ENCODE measurements at places on chromosomes 2 and 18.

- DNase-seq = no peak
Measured at GRCh38 chr2:18440141-18440661, 120.3 kb downstream of the RDH14 start.

DNA sequence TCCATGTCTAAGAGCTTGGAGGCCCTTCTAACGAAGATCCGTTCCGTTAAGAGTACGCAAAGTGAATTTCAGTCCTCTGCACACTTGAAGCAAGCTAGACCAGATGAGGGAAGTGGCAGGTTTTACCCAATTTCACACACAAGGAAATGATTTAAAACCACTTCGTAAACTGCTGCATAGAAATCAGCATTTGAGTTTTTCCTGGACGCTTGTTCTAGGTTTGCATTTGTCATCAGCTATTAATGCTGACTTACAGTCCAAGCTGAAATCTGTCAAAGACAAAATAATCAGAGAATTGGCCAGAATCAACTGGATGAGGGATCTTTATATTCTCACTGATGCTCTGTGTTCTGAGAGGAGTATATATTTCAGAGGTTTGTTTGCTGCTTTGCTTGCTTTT lies 117.6 kb upstream of the RASGRP3 start:
- no peak for DNase-seq

GRCh38 chr18:10121786-10122515 lies 208.1 kb downstream of the VAPA start:
- no peak for DNase-seq

DNA sequence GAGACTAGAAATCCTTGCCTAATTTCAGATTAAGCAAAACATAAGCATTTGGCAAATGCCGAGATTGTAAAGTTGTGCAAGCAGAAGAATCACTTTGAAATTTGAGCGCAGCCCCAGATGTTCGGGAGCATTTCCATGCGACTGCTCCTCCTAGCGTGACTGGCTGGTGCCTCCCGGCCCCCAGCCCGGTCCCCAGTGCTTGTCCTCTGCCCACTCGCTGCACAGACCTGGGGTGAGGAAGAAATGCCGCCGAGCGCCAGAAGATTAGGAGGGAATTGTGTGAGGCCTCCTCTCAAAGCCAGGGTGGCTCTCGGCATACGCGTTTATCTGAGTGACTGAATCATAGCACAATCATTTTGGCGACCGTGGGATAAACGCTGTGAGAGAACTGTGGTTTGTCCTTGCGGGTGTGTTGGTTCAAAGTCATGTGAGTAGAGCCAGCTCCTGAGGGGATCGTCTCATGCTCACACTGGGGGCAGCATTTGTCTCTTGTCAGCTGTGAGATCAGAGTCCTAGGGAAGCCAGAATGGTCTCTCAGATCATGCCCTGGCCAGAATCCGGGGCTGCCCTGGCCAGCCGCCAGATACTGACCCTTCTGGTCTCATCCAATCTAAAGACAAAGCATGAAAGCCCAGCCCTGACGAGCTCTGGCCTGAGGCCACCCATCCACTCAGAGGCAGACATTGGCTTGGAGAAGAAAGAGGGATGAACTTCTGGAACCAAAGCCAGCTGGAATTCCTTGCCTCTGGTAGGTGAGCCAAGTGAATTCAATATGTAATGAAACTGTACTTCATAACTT lies 189.3 kb downstream of the SH3RF3 start:
- DNase-seq = no peak

DNA sequence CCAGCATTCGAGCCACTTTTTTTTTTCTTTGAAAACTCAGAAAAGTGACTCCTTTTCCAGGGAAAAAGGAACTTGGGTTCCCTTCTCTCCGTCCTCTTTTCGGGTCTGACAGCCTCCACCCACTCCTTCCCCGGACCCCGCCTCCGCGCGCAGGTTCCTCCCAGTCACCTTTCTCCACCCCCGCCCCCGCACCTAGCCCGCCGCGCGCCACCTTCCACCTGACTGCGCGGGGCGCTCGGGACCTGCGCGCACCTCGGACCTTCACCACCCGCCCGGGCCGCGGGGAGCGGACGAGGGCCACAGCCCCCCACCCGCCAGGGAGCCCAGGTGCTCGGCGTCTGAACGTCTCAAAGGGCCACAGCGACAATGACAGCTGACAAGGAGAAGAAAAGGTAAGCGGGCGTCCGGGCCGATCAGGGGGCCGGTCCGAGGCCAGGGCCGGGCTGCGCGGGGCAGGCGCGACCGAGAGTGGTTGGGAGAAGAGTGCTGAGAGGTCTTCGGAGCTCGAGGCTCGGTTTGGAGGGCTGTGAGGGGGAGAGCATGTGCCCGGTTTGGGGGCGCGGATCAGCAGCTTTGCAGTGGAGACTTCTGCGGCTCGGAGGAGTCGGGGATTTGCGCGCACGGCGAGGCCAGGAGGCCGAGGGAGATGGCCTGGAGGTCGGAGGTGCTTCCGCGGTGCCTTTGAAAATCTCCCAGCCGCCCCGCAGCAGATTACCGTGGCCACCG lies 502 bp downstream of the EPAS1 start:
- DNase-seq = peak; percentile 83

GRCh38 chr18:47215554-47216138 lies 35.8 kb downstream of the SKOR2 start:
- DNase-seq = peak; percentile 26

- no peak for DNase-seq
Measured at GRCh38 chr2:63737081-63737751, 104.5 kb upstream of the UGP2 start.

GRCh38 chr2:46695283-46695682 lies 215.9 kb downstream of the TMEM247 start:
- DNase-seq = peak; percentile 64

DNA sequence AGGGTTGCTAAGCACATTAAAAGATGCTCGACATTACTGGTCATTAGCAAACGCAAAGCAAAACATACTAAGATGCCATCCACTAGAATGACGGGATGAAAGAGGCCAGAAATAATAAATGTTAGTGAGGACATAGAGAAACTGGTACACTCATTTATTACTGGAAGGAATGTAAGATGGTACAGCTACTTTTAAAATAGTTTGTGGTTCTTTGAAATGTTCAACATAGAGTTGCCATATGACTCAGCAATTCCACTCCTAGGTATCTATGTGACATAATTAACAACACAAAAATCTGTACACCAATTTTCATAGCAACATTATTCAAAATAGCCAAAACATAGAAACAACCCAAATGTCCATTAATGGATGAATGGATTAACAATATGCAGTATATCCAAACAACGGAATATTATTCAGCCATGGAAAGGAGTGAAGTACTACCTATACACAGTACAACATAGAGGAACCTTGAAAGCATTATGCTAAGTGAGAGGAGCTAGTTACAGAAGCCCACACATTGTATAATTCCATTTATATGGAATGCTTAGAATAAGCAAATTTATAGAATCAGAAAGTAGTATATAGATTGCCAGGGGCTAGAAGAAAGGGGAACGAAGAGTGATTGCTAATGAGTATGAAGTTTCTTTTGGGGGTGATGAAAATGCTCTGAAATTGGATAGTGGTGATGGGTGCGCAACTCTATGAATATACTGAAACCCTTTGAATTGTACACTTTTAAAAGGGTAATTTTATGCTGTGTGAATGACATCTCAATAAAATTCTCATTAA lies 61.9 kb upstream of the IL1R1 start:
- DNase-seq = no peak

DNA sequence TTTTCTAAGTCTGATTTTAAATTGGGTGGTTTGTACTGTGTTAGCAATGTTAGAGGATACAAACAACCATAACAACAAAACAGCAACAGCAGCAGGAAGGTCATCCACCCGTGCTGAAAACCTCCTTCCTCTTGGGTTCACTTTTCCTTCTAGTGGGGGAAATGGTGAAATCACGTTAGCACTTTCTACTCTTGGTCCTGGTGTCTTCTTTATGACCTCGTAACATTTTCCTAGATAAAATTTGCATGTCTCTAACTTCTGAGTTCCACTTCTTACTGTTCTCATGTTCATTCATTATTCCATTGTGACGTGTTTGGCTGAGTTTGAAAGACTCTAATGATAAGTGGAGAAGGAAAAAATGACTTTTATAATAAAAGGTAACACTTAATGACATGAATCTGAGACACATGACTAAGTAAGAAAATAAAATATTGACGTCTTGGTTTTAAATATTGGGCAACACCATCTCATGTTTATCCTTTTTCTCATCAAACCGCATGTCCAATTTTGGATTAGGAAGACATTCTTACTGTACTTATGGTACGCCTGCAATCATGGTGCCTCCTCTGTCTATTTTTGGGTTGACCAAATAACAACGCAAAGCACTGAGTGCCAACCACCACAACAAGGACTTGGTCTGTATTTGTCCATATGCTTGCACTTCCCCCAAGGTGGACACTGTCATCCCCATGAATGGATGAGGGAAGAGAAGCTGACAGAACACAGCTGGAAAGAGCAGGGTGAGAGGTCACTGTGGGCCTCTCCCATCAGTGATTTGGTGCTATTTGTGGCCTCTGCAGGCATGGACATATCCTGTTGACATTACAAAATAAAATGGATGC lies 25.7 kb upstream of the IL1R1 start:
- DNase-seq = peak; percentile 53

DNA sequence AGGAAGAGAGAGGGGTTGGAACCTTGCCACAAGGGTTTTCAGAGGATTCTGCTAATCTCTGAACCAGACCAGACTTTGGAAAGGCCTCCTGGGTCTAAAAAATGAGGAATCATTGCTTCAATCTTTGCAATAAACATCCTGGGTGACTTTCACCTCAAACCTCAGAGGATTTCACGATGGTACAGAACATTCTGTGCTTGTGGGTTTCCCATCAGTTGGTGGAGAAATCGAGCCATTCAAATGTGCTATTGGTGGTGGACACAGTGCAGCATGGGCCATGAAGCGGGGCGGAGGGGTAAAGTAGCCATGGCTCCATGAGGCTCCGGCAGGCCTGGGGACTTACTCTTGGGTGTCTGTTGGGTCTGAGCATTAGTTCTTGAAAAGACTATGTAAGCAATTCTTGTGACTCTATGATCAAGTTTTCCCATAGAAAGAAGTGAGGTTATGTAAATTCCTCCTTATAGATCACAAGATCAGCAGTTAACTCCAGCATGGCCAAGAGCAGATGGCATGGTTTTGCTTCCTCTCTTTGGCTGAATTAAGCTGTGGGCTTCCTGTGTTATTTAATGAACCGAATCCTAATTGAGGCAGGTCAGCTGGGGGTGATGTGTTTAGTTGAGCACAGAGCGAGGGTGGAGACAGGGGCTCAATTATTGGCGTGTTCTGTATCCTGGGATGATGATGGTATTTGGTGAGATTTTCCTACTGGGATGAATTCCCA lies 1.9 kb upstream of the IL1R2 start:
- DNase-seq = peak; percentile 52
